ENCODE measurements at places on chromosomes 7 and 10. TPM values are rescaled to one million over a fixed set of nuclear protein-coding genes. Genes with fewer than 3 reads are reported as not detected.

SCART1 gene
- total RNA-seq = 0.47 TPM

KLF14 gene
- 0.64 TPM for total RNA-seq

GRCh38 chr7:29275493-29275892, 80.9 kb downstream of the CHN2 start:
- DNase-seq = no peak

DNA sequence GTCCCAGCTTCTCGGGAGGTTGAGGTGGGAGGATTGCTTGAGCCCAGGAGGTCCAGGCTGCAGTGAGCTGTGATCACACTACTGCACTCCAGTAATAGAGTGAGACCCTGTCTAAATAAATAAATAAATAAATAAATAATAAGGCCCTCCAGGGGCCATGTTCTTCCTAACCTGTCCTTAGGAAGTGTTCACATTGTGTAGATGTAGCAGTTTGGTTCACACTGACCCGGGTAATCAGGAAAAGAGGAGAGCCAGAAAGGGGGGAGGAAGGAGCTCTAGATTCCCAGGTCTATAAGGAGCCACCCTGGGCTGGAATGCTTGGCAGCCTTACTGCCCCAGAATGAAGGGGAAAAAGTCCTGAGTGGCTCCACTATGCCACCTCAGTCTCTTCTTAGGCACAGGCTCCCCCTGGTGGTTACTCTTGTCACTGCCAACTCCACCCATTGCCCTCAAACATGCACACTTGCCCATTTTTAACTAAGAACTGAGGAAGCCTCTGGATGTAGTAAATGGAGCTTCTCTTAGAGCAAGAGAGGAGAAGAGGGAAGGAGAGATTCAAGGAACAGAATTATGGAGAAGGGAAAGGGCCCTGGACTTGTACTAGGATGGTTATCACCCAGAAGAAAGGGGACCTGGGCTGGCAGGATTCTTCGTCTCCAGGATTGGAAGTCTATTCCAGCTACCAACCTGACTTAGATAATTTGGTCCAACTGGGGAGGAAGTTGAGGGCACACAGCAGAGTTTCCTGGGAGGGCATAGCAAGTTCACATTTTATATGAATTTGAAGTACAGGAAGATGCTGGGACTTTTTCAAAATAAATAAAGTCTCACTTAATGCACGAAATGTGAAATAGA, 7.8 kb downstream of the HPS6 start:
- DNase-seq = peak; percentile 59

DNA sequence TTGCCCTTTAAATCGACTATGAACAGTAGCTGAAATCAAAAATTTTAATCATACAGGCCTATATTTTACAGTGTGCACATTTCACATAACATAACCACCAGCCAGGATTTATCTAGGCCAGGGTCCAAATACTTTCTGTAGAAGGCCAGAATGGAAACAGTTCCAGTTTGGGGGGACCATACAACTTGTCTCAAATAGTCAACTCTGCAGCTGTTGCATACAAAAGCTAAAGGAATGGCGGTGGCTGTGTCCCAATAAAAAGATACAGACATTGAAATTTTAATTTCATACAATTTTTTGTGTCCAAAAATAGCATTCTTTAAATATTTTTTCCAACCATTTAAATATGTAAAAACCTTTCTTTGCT, 742 bp upstream of the TYSND1 start:
- no peak for DNase-seq

DNA sequence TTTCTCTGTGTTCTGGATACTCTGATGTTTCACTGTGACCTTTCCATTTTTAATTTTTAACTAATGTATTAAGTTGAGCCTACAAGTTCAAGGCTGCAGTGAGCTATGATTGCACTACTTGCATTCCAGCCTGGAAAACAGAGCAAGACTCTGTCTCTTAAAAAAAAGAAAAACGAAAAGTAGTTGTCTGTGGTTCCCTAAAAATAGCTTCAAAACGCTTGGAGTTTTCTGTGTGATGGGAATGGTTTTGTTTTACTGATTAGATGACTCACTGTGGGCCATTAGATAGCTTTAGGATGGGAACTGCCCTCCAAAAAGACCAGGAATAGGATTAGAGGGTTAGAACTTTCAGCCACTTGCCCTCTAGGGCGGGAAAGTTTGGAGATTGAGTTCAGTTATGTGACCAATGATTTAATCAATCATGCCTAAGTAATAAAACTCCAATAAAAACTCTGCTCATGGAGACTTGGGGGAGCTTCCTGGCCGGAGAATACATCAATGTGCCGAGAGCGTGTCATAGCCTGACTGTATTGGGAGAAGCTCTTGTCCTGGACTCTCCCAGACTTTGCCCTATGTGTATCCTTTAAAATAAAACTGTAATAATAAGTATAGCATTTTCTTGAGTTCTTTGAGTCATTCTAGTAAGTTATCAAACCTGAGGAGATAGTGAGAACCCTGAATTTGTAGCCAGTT, 147.1 kb downstream of the LYZL1 start:
- DNase-seq = no peak

- DNase-seq = peak; percentile 76
Observed at GRCh38 chr7:11343818-11344413, 370.2 kb downstream of the PHF14 start.

- no peak for DNase-seq
Observed at GRCh38 chr10:86646933-86647332, 7.4 kb upstream of the OPN4 start.

UCMA gene
- total RNA-seq = not detected

ENTPD1 gene
- total RNA-seq = 0.12 TPM

- DNase-seq = no peak
Observed at GRCh38 chr7:19648791-19649190, 60.0 kb downstream of the POLR1F start.

All from H4 (cell line).